ENCODE measurements at places on chromosomes 16 and 17.

DNA sequence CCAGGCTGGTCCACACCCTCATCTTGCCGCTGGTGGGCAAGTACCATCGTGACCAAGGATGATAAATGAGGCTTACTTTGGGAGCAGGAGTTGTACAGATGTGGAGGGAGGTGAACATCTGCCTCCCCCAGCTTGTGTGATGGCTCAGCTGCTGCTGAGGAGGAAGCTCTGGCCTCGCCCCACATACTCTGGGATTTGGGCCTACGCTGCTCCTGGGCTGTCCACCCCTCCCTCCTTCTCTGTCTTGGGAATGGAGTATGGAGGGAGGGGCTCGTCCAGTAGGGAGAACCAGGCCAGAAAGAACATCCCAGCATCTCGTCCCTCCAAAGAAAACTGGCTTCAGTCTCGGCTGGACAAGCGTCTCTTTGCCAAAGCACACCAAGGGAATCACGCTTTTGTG lies 134.8 kb upstream of the CDC42EP4 start:
- DNase-seq: no peak

DNA sequence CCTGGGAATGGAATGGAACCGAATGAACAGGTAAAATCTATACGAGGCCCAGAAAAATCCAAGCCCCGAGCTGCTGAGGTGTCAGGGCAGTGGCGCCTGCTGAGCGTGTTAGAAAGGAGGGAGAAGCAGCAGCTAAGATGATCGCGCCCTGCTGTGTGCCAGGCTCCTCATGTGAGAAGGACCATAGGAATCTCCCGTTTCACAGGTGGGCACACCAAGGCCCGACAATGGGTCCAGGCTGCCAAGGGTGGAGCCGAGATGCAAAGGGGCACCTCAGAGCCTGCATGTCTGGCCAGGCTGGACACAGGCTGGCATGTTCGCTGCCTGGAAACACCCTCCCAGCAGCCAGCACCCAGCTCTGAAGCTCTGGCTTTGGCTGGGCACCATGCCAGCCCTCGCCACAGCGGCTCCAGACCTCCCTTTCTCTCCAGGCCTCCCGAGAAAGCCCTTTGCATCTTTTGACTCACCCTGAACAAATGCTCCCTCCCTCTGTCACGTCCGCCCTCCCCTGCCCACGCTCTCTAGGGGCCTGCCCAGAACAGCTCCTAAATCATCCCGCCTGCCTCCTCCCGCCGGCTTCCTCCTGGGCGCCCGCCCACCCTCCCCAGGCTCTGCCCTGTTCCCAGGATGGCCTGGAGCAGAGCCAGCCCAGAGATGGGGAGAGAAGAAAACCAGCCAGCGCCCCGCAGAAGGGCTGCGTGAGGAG lies 217.8 kb upstream of the GSE1 start:
- no peak for DNase-seq

DNA sequence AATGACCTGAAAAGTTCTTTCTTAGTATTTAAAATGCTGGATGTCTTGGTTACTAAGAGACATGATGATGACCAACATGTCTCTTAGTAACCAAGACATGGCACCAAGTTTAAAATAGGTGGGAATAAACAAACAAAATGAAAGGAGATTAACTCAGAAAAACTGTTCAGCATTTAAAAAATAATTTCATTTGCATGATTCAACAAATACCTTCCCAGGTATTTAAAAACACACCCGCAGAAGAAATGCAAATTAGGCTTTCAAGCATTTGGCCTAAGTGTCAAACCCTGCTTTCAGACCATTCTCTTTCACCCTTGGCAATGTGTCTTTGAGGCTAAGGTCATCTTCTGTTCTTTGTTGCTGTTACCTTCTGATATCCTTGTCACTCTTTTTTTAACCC lies 91.4 kb upstream of the CORO6 start:
- DNase-seq: no peak

DNA sequence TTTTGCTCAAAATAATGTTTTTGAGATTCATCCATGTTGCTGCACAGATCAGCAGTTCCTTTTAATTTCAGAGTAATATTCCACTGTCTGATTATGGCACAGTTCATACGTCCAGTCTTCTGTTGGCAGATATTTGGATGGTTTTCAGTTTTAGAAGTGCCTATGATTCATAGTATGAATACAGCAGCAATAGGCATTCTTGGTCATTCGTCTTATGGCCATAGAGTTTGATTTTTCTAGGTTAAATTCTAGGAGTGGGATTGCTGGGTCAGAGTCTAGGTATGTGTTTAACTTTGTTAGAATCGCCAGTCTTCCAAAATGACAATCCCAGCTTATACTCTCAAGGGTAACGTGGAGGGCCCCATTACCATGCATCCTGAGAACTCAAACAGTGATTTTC lies 11.5 kb upstream of the IL34 start:
- no peak for DNase-seq

- no peak for DNase-seq
Measured at GRCh38 chr16:68273459-68273858, 9.1 kb downstream of the SLC7A6 start.

- DNase-seq: no peak
Measured at GRCh38 chr16:14418795-14419225, 211.2 kb downstream of the PARN start.

- no peak for DNase-seq
Measured at GRCh38 chr17:79943347-79944241, 92.1 kb downstream of the TBC1D16 start.

All from NCI-H1417 treated with DMSO at 0.1 percent for 48 hours (cell line).